ENCODE measurements at places on chromosomes 6 and 20. TPM values are rescaled to one million over a fixed set of nuclear protein-coding genes. Genes with fewer than 3 reads are reported as not detected.

- H3K4me3 ChIP-seq = no peak overlapping the region
- no peak for DNase-seq
- H3K27ac ChIP-seq = no peak overlapping the region
- peaks cover 10% of the 10 kb centered on the region for H3K36me3 ChIP-seq
- H3K27me3 ChIP-seq = no peaks in the 10 kb centered on the region
- H3K4me1 ChIP-seq = peaks cover 4% of the 10 kb centered on the region
These were observed 5.3 kb upstream of the ACAT2 start for GRCh38 chr6:159756508-159756907.

DNA sequence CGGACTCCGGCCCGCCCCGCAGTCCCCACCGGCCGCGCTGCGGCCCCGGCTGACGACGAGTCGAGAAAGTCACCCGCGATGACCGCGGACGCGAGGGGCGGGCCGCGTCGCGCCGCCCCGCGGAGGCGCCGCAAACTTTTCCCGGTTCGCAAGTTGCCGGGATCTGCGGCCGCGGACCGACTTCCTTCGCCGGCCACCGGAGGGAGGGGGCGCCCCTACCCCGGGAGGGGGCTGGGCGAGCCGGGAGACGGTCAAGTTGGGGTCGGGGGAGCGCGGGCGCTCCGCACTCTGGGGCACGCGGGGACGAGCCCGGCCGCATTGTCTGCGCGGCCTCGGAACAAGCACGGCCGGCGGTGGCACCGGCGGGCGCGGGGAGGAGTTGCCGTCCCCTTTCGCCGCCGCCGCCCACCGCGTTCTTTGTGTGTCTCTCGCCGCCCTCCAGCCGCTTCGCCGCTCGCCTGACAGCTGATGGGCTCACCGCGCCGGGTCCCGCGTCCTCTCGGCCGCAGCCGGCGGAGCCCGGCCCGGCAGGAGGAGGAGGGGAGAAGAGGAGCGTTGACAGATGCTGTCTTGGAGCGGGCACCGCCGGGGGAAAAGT, 131.6 kb downstream of the OGFRL1 start:
- no peaks in the 10 kb centered on the region for H3K4me1 ChIP-seq
- H3K36me3 ChIP-seq = no peaks in the 10 kb centered on the region
- peaks cover 18% of the 10 kb centered on the region for H3K27me3 ChIP-seq
- H3K27ac ChIP-seq = no peak overlapping the region
- DNase-seq = no peak

DNA sequence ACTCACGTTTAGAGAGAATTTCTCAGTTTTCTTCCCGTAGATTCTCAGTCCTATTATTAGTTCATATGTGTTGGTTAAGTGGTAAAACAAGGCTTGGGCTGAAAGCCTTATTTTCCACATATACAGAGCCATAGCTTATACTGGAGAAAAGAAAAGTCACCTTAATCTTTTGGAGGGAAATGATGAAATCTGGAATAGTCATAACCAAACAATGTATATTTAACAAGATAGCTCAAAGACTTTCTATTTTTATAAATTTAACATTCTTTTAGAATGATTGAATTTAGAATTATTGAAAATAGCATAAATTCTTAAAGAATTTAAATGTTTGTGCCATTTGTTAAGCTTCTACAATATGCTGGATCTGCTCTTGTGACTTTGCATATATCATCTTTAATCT, 85.8 kb downstream of the CDKAL1 start:
- no peak for DNase-seq
- H3K27me3 ChIP-seq = no peaks in the 10 kb centered on the region
- H3K36me3 ChIP-seq = no peaks in the 10 kb centered on the region
- H3K27ac ChIP-seq = no peak overlapping the region

DNA sequence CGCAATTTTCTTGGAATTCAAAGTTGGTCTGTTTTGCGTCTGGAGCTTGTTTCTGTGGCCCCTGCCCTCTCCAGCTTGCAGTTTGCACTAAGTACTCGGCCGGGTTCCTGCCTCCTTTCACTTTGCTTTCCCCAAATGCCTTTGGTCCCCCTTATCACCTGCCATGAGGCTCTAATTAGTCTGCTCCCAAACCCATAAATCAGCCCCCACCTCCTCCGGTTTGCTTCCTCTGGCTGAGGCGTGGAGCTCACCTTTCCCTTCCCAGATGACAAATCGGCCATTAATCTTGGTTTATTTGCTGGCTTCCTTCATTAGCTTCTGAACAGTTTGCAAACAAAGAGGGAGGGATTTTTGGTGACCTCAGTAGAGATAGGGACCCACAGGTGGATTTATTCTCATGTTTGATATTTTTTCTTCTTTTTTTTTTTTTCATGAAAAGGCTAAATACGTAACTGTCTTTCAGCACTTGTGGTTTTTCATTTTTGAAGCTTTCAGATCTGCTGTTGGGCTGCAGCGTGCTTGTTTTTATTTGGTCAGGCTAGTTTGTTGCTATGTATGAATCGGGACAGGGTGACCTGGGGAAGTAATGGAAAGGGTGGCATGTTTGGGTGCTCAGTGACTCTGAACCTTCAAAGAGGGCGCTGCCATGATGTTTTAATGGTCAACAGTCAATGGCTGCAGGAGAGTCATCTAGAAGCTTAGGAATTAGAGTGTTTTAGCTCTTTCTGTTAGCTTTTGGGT, 121.7 kb upstream of the JAG1 start:
- no peak overlapping the region for H3K27ac ChIP-seq
- no peaks in the 10 kb centered on the region for H3K27me3 ChIP-seq
- H3K4me1 ChIP-seq = no peaks in the 10 kb centered on the region
- no peak overlapping the region for H3K4me3 ChIP-seq
- H3K36me3 ChIP-seq = no peaks in the 10 kb centered on the region

Gene TREML1
- not detected for total RNA-seq

Gene SNRPB
- total RNA-seq = 128 TPM

Gene INSM1
- not detected for total RNA-seq

Gene POLR3F
- total RNA-seq = 8.8 TPM

Gene COL21A1
- total RNA-seq = not detected

Measured in T-cell (primary cell).